Fibroblast of skin of abdomen (primary cell): ENCODE measurements at places on chromosomes 6 and 20.
A peak's percentile ranks its signal among the peaks of the same experiment; 100 is the strongest.

DNA sequence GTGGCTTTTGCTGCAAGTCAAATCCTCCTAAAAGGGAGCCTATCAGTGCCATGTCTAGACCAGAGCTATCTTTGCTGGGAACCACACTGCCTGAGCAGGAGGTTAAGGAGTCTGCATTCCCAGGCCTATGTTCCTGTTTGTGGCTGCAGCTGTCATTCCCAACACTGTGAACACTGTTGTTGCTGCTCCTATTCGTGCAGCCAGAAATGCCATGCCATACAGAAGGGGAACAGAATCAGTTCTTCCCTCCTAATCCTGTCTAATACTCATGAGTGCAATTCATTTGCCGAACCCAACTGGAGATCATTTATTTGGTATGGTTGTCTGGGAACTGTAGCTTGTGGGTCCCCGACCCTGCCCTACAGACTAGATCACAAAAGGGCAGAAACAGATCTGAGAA is 406.5 kb upstream of the GJE1 start:
- peak; percentile 1 for DNase-seq

GRCh38 chr6:151704383-151704782 is 103.1 kb upstream of the ESR1 start:
- no peak for DNase-seq

DNA sequence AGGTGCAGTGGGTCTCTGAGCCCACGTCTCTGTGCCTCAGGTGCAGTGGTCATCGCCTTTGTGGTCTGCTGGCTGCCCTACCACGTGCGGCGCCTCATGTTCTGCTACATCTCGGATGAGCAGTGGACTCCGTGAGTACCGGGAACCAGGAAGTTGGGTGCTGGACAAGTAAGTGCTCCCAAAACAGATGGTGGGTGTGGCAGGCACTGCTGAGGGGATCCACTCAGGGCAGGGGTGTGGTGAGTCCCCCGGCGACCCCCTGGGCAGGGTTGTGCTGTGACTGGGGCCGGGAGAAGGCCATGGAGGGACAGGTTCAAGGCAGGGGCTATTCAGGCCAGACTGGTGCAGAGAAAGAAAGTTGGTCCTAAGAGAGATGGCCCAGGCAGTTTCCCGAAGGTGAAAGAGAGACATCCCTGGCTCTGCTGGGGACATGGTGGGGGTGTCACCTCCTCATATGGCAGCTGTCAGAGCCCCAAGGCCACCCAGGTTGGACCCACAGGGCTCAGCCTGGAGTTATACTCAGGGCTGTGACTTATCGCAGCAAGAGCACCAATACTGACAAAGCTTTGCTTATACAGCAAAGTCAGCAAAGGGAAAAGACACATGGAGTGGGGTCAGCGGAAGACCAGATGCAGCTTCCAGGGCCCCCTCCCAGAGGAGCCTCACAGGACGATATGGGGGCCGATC is 37.9 kb upstream of the MRGBP start:
- no peak for DNase-seq

DNA sequence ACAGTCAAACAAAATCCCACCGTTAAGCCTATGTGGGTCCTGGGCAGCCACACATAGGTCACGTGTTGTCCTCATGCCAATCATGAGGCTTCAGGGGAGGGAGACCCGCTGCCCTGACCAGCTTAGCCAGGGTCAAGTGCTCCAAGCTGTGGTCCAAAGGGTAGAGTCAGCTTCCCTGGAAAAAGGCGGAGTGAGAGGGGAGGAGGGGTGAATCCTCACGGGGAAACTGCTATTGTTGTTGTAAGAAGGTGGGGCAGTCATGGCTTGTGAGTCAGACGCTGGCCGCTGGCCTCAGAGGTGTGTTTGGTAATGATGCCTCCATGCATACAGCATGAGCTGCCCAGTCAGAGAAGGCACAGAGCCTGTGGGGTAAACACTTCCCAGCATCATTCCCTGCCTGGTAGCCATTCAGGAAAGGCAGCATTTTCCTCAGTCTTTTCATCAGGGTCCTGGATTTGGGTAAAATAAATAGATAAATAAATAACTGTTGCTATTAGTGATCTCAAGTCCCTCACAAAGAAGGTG is 8.7 kb downstream of the CST3 start:
- peak; percentile 8 for DNase-seq
